ENCODE measurements at places on chromosomes 6 and 20.

DNA sequence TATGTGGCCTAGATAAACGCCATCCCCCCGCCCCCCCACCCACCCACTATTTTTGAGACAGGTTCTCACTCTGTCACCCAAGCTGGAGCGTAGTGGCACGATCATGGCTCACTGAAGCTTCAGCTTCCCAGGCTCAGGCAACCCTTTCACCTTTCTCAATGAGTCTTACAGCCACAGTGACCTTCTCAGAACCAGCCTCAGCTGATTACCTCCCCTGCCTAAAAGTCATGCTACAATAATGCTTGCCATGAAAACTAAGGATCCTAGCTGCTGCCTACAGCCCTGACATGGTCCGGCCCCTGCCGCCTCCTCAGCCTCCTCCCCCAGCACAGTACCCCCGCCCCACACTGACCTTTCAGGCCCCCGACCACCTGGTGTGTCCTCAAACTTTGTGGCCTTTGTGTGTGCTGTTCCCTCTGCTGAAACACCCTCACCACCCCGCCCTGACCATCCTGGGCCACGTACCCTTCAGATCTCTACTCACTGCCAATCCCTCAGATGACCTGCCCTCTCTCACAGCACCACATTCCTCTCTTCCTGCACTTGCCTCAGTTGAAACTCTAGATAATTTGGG is 31.3 kb downstream of the PNPLA1 start:
- H3K4me3 ChIP-seq: no peak overlapping the region
- no peak overlapping the region for H3K27ac ChIP-seq
- DNase-seq: no peak
- no peaks in the 10 kb centered on the region for H3K4me1 ChIP-seq
- no peaks in the 10 kb centered on the region for H3K36me3 ChIP-seq
- H3K27me3 ChIP-seq: no peaks in the 10 kb centered on the region

- DNase-seq: no peak
- no peaks in the 10 kb centered on the region for H3K27me3 ChIP-seq
- H3K27ac ChIP-seq: no peak overlapping the region
- no peak overlapping the region for H3K4me3 ChIP-seq
These were observed 38.0 kb downstream of the CD164 start for GRCh38 chr6:109344226-109344625.

DNA sequence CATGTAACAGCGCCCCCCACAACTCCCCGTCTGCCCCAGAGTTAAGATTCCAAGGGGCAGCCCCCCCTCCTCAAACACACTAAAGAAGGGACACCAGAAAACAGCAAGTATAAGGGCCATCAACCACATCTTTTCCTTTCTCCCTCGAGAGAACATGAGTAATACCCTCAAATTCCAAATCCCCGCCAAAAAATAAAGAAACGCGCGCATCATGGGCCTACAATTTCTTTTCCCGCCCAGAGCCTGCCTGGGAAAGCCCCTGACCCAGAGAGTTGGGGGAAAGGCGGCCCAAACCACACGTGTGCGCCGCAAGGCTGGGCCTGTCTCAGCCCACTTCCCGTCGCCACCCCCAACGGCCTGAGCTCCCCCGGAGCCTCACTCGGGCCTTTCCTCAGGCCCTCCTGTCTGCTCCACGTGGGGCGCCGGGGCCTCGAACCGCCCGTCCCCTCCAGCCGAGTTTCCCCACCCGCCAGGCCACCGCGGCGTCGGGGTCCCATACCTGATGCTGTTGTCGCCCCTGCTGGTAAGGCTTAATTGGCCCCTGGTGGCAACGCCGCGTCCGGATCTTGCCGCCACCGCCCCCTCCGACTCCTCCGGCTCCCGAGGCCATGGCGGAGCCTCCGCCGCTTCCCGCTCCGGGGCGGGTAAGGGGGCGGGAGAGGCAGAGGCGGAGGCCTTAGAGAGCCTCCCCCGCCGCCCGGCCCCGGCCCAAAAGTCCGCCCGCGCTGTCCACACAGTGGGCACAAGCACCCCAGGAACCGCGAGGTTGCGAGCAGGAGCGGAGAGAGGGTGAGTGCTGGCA is 746 bp downstream of the NUP153 start:
- no peaks in the 10 kb centered on the region for H3K27me3 ChIP-seq
- peaks cover 4% of the 10 kb centered on the region for H3K4me1 ChIP-seq
- DNase-seq: peak; percentile 75
- peak overlapping the region; percentile 89 for H3K4me3 ChIP-seq

- H3K27ac ChIP-seq: peak overlapping the region; percentile 82
- H3K36me3 ChIP-seq: no peaks in the 10 kb centered on the region
- peak; percentile 56 for DNase-seq
- H3K27me3 ChIP-seq: no peaks in the 10 kb centered on the region
- peaks cover 16% of the 10 kb centered on the region for H3K4me1 ChIP-seq
- no peak overlapping the region for H3K4me3 ChIP-seq
These were observed 60.7 kb downstream of the BMP7 start for GRCh38 chr20:57205606-57206219.

DNA sequence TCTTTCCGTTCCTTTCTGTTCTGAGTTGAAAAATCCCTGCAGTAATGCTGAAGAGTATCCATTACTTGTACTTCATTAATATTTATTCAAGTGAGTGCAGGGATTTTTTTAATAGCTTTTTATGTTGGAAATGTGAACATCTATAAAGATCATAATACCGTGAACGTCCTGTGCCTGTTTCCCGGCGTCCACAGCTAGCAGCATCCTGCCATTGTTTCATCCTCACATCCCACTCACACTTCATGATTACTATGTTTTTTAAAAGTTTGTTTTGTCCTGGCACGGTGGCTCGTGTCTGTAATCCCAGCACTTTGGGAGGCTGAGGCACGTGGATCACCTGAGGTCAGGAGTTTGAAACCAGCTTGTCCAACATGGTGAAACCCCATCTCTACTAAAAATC is 54.3 kb downstream of the SASH1 start:
- H3K4me1 ChIP-seq: no peaks in the 10 kb centered on the region
- no peaks in the 10 kb centered on the region for H3K27me3 ChIP-seq
- no peak overlapping the region for H3K4me3 ChIP-seq
- H3K27ac ChIP-seq: no peak overlapping the region
- no peak for DNase-seq

DNA sequence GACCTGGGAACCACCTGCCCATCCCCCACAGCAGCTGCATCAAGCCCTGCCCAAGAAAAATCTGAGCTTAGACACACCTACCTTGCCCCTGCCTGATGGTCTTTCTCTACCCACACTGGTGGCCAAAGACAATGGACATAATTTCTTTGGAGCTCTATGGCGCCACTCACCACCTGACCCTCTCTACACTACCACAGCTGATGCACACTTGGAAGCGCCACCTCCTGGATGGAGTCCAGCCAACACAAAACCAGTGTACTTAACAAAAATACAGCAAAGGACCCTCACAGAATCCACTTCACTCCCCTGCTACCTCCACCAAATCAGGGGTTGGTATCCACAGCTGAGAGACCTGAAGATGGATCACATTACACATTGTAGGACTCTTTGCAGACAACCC is 39.7 kb upstream of the CLVS2 start:
- no peak overlapping the region for H3K4me3 ChIP-seq
- H3K36me3 ChIP-seq: no peaks in the 10 kb centered on the region
- no peaks in the 10 kb centered on the region for H3K4me1 ChIP-seq

DNA sequence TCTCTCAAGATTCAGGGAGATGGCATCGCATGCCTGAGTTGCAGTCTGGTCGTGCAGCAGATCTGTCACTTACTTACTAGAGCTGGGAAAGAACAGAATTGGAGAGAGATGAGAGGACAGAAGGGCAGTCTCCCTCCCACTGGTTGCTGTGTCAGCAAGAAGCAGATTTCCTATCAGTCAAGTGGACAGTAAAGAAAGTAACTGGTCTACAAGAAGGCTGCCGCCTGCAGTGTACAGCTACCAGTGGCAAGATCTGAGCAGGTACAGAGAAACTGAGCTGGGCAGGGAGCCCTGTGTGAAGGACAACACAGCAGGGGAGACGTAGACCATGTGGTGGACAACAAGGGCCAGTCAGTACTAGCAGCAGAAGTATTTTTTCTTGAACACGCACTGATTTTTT is 49.5 kb upstream of the PCSK2 start:
- H3K4me1 ChIP-seq: no peaks in the 10 kb centered on the region
- H3K4me3 ChIP-seq: no peak overlapping the region
- H3K27me3 ChIP-seq: no peaks in the 10 kb centered on the region
- H3K27ac ChIP-seq: no peak overlapping the region

GRCh38 chr6:35088281-35089215 is 52.6 kb downstream of the TCP11 start:
- peak overlapping the region; percentile 57 for H3K27ac ChIP-seq
- peaks cover 43% of the 10 kb centered on the region for H3K4me1 ChIP-seq
- H3K36me3 ChIP-seq: no peaks in the 10 kb centered on the region
- H3K27me3 ChIP-seq: no peaks in the 10 kb centered on the region

- no peak overlapping the region for H3K27ac ChIP-seq
- H3K4me3 ChIP-seq: no peak overlapping the region
- no peaks in the 10 kb centered on the region for H3K36me3 ChIP-seq
- H3K27me3 ChIP-seq: no peaks in the 10 kb centered on the region
These were observed 158.3 kb downstream of the GMPR start for GRCh38 chr6:16396497-16397319.

DNA sequence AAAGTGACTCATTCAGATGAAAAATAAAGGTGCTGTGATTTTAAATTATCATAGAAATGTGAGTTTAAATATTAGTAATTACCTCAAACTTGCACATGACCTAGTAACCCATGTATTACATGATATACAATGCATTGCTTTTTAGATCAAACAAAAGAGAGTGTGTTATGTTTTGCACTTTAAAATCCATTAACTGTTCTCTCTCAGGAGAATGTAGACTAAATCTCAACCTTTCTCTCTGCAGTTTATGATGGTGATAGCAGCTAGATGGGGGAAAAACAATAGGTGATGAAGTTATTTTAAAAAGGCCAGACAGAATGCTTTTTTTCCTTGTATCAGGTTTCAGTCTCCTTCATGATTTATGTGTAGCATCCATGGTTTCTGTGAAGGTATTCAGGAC is 404.4 kb upstream of the RNF217 start:
- no peaks in the 10 kb centered on the region for H3K4me1 ChIP-seq
- no peak for DNase-seq
- H3K36me3 ChIP-seq: no peaks in the 10 kb centered on the region
- H3K4me3 ChIP-seq: no peak overlapping the region
- no peak overlapping the region for H3K27ac ChIP-seq
- H3K27me3 ChIP-seq: no peaks in the 10 kb centered on the region

DNA sequence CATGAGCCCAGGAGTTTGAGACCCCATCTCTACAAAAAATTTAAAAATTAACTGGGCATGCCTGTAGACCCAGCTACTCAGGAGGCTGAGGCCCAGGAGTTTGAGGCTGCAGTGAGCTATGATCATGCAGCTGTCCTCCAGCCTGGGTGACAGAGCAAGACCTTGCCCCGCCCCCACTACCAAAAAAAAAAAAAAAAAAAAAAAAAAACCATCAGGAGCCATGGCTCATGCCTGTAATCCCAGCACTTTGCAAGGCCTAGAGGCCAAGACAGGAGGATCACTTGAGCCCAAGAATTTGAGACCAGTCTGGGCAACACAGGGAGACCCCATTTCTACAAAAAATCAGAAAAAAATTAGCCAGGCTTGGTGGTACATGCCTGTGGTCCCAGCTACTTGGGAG is 159.1 kb downstream of the SOBP start:
- H3K4me3 ChIP-seq: no peak overlapping the region
- H3K27me3 ChIP-seq: no peaks in the 10 kb centered on the region
- no peak overlapping the region for H3K27ac ChIP-seq
- no peak for DNase-seq
- no peaks in the 10 kb centered on the region for H3K36me3 ChIP-seq
- no peaks in the 10 kb centered on the region for H3K4me1 ChIP-seq

DNA sequence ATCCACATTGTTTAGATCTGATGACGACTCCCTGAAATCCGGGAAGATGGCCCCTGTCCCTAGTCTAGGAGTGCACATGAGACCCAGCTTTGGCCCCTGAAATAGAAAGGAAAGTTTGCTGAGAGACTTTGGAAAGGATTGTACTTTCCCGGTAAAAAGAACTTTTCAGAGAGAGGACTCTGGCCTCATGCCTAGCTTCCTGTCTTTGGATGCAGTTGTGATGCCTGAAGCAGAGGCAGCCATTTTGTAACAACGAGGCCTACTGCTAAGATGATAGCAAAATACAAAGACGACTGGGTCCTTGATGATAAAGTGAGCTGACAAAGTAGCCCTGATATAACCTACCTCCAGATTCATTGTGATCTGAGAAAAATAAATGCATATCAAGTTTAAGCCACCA is 6.9 kb downstream of the CPNE5 start:
- H3K27ac ChIP-seq: no peak overlapping the region
- H3K4me3 ChIP-seq: no peak overlapping the region
- peaks cover 10% of the 10 kb centered on the region for H3K4me1 ChIP-seq
- peaks cover under 1% of the 10 kb centered on the region for H3K27me3 ChIP-seq
- H3K36me3 ChIP-seq: no peaks in the 10 kb centered on the region

- no peaks in the 10 kb centered on the region for H3K27me3 ChIP-seq
- H3K4me3 ChIP-seq: no peak overlapping the region
- H3K36me3 ChIP-seq: no peaks in the 10 kb centered on the region
- DNase-seq: no peak
These were observed 22.9 kb downstream of the DHX35 start for GRCh38 chr20:38985060-38985459.

DNA sequence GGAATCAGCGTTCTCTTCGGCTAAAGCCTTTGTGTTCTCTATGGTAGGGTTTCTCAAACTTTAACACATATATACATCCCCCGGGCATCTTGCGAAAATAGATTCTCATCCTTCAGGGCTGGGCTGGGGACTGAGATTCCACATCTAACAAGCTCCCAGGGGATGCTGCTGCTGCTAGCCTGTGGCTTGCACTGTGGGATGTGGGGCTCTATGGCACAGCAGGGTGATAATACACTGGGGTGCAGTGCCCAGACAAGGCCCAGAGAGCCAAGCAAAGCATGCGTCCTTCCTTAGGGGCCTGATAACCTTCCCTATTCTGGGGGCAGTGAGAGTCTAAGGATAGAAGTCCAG is 102.0 kb downstream of the LAMP5 start:
- DNase-seq: no peak
- H3K4me1 ChIP-seq: no peaks in the 10 kb centered on the region
- no peaks in the 10 kb centered on the region for H3K27me3 ChIP-seq
- H3K36me3 ChIP-seq: no peaks in the 10 kb centered on the region
- no peak overlapping the region for H3K4me3 ChIP-seq
- no peak overlapping the region for H3K27ac ChIP-seq

- H3K27me3 ChIP-seq: no peaks in the 10 kb centered on the region
- no peak overlapping the region for H3K4me3 ChIP-seq
- H3K27ac ChIP-seq: no peak overlapping the region
- no peaks in the 10 kb centered on the region for H3K36me3 ChIP-seq
- no peaks in the 10 kb centered on the region for H3K4me1 ChIP-seq
These were observed 434.7 kb upstream of the SOX4 start for GRCh38 chr6:21158873-21159272.

GRCh38 chr6:26195924-26196845 is 109.0 kb downstream of the HFE start:
- peak overlapping the region; percentile 53 for H3K4me3 ChIP-seq
- H3K27ac ChIP-seq: peak overlapping the region; percentile 89
- H3K4me1 ChIP-seq: peaks cover 16% of the 10 kb centered on the region
- no peak for DNase-seq
- no peaks in the 10 kb centered on the region for H3K36me3 ChIP-seq
- H3K27me3 ChIP-seq: no peaks in the 10 kb centered on the region

DNA sequence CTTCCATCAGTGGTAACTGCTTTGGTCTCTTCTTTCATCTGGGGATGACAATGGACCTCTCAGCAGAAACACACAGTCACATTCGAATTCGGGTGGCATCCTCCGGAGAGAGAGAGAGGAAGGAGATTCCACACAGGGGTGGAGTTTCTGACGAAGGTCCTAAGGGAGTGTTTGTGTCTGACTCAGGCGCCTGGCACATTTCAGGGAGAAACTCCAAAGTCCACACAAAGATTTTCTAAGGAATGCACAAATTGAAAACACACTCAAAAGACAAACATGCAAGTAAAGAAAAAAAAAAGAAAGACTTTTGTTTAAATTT is 6.1 kb downstream of the EDN1 start:
- H3K27ac ChIP-seq: peak overlapping the region; percentile 84
- no peak overlapping the region for H3K4me3 ChIP-seq

Measured in hepatocyte (in vitro differentiated cells).